Bone marrow (tissue), 2 donors: ENCODE measurements at places on chromosomes 2 and 18.
A peak's percentile ranks its signal among the peaks of the same experiment; 100 is the strongest.

- no peak for DNase-seq
Measured at GRCh38 chr2:195472501-195473234, 184.4 kb upstream of the SLC39A10 start.

DNA sequence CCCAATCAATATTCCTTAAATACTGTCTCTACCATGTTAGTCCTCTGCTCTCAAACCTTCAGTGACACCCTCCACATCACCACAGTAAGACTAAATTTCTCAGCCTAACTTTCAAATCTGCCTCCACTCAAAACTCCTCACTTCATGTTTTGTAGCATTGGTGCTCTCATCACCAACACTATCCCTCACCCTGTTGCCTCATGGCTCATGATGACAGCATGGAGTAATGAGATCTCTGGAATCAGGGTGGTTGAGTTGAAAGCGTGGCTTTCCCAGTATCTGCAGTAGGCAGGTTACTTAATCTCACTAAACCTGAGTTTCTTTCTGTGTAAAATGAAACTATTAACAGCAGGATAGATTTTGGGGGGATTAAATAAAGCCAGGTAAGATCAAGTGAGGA lies 621.4 kb downstream of the NYAP2 start:
- no peak for DNase-seq

GRCh38 chr2:184155791-184156190 lies 442.5 kb upstream of the ZNF804A start:
- DNase-seq: no peak

- no peak for DNase-seq
Measured at GRCh38 chr2:133942398-133942797, 311.5 kb upstream of the MGAT5 start.

DNA sequence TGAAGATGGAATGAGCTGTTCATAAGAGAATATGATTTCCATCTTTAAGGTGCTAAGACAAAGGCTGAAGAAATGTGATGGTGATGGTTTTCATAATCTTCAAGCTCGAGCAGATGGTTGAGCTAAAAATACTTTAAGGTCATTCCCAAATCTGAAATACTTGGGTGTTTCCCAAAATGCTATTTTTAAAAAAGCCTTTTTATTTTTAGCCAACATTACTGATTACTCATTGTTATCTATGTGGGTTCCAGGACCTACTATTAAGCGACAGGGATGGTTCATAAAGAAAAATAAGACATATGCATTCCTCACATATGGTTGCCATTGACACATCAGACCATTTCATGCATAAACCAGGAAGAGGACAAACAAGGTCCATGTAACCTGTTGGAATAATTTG lies 298.5 kb downstream of the PLCL1 start:
- no peak for DNase-seq

- no peak for DNase-seq
Measured at GRCh38 chr2:171895786-171896185, 1.7 kb upstream of the SLC25A12 start.

DNA sequence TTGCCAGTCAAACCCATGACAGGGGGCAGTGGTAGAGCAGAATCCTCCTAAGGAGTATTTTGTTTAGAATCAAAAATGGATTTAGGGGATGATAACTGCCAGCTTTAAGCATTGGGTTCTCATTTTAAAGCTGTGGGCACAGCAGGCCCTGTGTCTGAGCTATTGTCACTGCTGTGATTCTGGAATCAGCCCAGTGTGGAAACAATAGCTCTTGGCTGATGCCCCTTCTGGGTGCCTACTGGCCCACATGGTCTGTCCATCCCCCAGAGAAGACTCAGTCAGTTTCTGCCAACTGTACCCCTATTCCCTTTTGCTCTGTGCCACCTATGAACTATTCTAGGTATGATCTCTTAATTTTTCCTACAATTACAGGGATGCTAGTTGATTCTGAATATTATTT lies 91.7 kb upstream of the LRRTM1 start:
- no peak for DNase-seq

- DNase-seq: no peak
Measured at GRCh38 chr2:239532859-239533258, 132.0 kb upstream of the HDAC4 start.

DNA sequence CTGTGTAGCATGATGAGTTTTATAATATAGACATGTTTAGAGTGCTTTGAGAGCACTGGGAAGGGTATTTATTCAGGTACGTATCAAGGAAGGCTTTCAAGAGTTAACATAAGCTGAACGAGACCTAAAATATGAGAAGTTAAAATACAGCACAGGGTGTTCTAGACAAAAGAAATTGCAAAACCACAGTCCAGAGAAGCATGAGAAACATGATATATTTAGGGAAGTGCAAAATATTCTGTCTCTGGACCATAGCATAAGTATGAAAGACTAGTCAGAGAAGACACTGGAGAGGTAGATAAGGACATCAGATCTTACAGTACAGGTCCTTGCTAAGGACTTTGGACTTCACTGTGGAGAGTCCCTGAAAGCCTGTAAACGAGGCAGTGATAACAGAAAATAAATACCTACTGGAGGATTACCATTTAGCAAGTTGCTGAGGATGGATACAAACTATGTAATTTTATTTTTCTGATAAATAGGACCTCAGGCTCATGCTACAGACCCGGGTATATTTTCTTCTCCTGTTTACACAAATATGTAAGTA lies 43.7 kb downstream of the FSIP2 start:
- no peak for DNase-seq

DNA sequence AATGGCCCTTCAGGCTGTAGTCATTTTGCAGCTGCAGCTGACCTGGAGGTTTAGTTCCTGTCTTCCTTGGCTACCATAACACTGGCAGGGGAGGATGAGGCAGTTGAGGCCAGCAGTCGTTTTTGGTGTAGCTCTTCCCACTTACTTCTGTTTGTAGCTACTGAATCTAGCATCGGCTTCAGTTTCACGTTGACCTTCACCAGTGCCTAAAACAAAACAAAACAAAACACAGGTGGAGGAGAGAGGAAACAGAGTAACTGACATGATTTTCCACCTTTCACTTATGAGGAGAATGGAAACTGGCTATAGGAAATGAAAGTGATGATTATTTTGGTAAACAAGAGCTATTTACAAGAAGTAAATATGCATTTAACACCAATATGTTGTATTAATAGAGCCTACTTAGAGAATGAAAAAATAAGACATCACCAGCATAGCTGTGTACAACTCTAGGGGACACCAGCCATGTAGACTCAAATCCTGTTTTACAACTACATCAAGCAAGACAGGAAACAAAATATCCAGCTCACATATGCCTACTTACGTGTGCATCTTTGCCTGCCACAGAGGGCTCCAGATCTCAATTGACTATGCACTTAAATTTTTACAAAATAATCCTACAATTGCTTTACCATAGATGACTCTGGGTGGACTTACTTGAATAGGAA lies 236.9 kb downstream of the AGPS start:
- DNase-seq: no peak

DNA sequence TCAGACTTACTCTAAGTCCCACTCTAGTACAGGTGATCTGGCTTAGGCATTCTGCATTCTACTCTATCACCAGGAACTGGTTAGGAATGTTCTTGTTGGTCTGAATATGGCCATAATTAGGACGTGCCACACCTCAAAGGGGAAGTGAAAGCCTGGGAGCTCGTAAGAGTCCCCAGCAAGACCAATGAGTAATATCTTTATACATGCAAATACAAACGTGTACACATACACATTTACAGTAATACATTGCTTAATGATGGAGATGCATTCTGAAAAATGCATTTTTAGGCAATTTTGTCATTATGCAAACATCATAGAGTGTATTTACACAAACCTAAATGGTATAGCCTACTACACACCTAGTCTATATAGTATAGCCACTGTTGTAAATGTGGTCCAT lies 19.5 kb upstream of the ERCC3 start:
- DNase-seq: no peak

DNA sequence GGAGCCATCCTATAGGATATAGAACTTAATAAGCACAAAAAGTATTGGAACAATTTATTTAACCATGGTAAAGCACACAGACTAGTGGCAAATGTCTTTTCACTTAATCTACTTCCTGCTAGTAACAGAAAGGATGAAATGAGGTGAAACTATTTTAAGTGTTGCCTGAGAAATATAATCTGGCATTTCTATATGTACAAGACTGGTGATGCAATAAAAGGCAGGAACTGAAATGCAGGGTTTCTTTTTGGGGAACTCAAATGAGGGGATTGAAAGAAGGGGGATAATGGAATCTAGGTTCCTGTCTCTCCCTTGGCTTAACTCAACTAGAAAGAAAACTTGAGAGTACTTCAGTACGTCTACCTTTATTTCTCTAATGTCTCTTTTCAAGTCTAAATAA lies 122.3 kb downstream of the MEMO1 start:
- DNase-seq: no peak

DNA sequence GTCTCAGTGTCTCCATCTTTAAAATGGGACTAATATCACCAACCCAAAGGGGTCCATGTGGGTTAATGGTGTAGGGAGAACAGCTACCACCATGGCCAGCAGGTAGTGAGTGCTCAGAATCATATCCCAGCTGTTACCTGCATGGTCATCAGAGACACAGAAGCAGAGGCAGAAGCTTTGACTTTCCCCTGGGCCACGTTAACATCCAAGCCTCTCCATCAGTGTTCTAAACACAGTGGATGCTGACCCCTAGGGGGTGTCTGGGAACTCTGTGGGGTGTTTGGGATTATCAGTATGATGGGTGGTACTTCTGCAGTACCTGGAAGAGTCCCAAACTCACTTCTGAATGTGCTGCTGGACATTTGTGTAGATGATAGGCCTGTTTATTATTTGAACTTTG lies 93.6 kb downstream of the GYPC start:
- DNase-seq: peak; percentile 6

DNA sequence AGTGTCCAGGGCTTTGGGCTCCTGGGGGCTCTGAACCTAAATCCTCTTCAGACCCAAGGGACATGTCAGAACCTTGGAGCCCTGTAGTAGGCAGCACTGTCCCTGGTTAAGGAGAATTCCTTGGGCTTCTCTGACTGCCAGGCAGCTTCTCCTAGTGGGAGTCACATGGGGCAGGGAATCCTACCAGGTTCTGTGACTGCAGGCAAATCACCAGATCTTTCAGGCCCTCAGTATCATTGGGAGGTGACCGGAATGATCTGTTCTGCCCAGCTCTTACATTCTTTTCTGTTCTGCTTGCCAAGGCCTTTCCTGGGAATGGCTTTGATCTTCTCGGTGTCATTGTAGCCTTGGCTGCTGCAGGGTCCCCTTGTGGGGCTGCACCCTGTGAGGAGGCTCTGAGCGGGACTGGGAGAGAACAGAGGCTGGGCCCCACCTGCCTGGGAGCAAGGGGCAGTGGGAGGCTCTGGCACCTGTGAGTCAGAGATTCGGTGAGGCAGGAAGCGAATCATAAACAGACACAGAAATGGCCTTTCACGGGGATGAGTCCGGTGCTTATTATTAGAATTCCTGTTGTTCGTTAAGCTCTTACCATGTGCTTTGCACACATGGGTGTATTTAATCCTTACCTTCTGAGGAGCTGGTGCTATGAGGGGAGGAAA lies 14.1 kb downstream of the CEP68 start:
- no peak for DNase-seq

GRCh38 chr18:77073336-77074093 lies 59.1 kb downstream of the MBP start:
- DNase-seq: no peak

GRCh38 chr18:49563701-49564517 lies 2.1 kb downstream of the LIPG start:
- no peak for DNase-seq

- no peak for DNase-seq
Measured at GRCh38 chr18:41881285-41881684, 73.7 kb upstream of the PIK3C3 start.

- no peak for DNase-seq
Measured at GRCh38 chr2:100140582-100140981, 1.8 kb downstream of the AFF3 start.

DNA sequence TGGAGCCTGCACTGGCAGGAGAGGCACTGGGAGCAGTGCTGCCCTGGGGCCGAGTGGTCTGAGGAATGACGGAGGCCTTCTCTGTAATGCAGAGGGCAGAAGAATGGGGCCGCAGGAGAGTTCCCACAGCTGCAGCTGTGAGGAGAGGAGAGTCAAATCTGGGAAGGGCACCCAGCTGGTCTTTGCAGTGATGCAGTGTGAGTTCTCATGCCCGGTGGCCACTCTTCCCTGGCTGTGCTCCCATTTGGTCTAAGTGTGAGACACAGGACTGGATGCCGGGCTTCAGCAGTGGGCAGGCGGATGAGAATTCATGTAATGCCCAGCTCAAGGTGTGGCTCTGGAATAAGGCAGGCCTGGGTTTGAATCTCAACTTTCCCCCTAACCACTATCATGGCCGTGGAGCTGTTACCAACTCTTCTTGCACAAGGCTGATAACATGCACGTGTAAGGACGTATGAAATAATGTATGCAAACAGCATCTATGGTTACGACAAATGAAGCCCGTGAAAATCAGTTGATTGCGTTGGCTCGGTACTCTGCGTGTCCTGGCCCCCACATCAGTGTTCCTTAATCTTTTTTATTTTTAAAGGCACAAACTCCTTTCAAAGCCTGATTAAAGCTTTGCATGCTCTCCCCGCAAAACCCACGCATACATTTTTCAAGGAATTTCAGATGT lies 71.6 kb downstream of the ACKR3 start:
- no peak for DNase-seq

DNA sequence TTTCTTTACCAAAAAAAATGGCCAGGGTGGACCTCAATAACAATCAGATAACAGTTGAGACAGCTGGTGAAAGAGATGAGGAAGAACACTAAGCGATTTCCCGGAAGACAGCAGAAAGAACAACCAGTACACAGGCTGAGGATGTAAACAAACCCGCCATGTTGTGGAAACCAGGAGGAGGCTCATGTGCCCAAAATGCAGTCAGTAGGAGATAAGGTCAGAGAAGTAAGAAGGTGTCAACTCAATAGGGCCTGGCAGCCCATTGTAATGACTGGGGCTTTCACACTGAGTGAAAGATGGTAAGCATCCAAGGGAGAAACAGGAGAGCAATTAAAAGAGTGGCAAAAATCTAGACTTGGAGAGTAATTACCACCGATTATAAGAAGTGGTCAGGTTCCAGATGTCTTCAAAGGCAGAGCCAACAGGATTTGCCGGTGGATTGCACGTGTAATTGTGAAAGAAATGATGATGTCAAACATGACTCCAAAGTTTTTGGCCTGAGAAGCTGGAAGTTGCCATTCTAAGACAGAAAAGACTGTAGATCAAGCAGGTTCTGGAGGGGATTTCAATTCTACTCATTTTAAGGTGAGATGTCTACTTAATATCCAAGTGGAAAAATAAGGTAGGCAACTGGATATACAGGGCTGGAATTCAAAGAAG lies 77.7 kb upstream of the CYP1B1 start:
- DNase-seq: no peak

DNA sequence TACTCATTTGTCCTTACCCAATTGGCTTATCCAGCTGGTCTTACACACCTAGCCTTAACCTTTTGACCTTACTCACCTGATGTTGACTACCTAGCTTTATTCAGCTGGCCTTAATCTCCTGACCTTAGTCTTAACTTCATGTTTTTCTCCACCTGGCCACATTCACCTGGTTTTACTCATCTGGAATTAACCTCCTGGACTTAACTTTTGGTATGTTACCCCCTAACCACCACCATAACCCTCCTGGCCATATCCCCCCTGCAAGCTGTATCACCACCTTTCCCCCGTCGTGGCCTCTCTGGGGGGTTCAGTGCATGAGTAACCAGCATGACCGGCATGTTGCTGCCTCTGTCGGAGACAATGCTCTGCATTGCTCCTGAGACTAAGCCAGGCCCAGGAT lies 45.7 kb downstream of the CHRNA1 start:
- DNase-seq: no peak

- no peak for DNase-seq
Measured at GRCh38 chr2:134193006-134193405, 60.9 kb upstream of the MGAT5 start.
